ENCODE measurements at places on chromosomes 2 and 18.

GRCh38 chr2:21314322-21314835 is 190.6 kb downstream of the TDRD15 start:
- no peak for DNase-seq

DNA sequence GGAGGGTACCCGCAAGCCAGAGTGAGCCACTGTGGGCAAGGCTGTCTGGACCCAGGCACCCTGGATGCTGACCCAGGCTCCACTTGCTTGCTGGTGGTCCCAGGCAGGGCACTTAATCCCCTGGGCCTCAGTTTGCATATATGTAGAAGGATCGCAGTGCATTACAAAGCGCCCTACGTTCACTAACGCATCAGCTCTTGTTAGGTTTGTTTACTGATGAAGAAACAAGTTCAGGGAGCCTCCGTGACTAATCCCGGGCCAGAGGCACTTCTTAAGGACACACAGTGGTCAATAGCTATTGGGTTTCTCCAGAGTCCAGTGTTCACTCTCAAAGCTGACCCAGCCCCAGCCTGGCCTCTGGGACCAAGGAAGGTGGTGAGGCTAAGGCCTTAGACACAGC is 70.2 kb downstream of the LBH start:
- peak; percentile 64 for DNase-seq

DNA sequence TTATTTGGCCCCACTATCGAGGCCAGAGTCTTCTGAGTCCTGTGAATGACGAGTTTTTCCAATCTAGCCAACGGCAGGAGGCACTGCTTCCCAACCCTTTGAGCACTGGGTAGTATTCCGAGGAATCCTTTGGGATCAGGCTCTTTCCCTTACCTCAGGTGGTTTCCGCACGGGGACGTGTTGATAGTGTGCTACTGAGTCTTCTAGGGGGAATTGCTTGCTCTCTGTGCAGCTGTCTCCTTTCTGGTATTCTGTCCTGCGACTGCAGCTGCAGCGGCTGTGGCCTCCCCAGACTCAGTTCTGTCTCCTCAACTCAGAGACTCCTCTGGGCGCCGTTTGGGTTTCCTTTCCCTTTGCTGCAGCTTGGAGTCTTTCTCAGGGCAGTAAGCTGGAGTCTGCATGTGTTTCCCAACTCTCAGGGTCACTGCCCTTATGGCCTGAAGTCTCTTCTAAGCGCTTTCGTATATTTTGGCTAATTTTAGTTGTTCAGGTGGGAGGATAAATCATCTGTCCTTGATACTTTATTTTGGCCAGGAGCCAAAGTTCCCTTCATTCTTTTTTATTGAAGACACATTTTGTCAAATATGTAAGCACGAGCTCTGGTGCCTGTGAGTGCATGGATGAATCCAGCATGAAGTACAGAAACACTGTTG is 118.4 kb downstream of the MAP4K4 start:
- no peak for DNase-seq

DNA sequence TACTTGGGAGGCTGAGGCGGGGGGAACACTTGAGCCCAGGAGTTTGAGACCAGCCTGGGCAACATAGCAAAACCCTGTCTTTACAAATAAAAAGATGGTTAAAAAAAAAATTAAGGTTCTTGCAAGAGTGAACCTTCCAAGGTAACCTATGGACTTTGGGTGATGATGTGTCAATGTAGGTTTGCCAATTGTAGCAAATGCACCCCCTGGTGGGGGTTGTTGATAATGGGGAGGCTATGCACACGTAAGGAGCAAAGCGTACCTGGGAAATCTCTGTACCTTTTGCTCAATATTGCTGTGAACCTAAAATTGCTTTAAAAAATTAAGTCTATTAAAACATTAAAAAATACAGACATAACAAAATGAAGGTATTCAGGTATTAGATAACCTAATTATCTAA is 70.4 kb downstream of the CWC22 start:
- DNase-seq: peak; percentile 31

Data from iPS-NIHi11 (cell line).